Endothelial cell of umbilical vein (primary cell): ENCODE measurements at places on chromosomes 2 and 18. TPM values are rescaled to one million over a fixed set of nuclear protein-coding genes. Genes with fewer than 3 reads are reported as not detected.

The CABYR gene
- total RNA-seq = 8.9 and 11.4 TPM in 2 replicates

The SYT4 gene
- not detected in 2 replicates for total RNA-seq

The ATOH8 gene
- total RNA-seq = 12.7 and 12.8 TPM in 2 replicates

The DSG1 gene
- total RNA-seq = not detected in 2 replicates

The CPS1 gene
- 0.53 and 0.88 TPM in 2 replicates for total RNA-seq

The TMEM17 gene
- total RNA-seq = 0.91 and 1.2 TPM in 2 replicates

The TUBA4B gene
- total RNA-seq = not detected in 2 replicates

The CCDC178 gene
- total RNA-seq = 0.80 and 1.3 TPM in 2 replicates

The ALPP gene
- total RNA-seq = not detected in 2 replicates
